ENCODE measurements at places on chromosomes 16 and 17.
A peak's percentile ranks its signal among the peaks of the same experiment; 100 is the strongest.

GRCh38 chr17:72501404-72502370 is 380.9 kb downstream of the SOX9 start:
- peak overlapping the region; percentile 78 for H3K27ac ChIP-seq
- peaks cover 14% of the 10 kb centered on the region for H3K4me1 ChIP-seq
- H3K4me3 ChIP-seq: no peak overlapping the region

DNA sequence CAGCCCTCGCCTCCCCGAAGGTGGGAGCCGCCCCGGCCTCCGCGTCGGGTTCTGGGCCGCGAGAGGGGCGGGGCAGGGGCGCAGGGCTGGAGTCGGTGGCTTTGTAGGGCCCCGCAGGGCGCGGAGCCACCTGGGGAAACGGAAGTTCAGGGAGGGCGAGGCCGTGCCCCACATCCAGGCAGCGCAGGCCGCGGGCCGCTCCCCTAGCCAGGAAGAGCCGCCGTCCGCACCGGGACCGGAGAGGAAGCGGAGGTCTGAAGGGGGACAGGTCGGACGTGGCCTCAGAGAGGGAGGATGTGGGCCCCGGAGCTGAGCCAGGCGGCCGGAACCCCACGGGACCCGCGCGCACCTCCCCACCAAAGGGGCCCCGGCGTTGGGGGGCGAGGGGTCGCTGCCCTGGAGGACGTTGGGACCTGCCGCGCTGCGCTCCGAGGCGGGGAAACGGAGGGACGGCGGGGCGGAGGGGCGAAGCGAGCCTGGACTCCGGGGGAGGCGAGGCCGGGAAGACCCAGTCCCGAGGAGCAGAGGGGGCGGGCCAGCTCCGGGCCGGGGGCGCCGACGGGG is 482 bp upstream of the SLC16A3 start:
- DNase-seq: peak; percentile 67
- H3K27me3 ChIP-seq: no peaks in the 10 kb centered on the region
- peak overlapping the region; percentile 61 for H3K4me3 ChIP-seq
- peak overlapping the region; percentile 86 for H3K27ac ChIP-seq

GRCh38 chr17:72502371-72503341 is 381.8 kb downstream of the SOX9 start:
- DNase-seq: no peak
- peak overlapping the region; percentile 78 for H3K27ac ChIP-seq
- no peaks in the 10 kb centered on the region for H3K27me3 ChIP-seq
- H3K4me1 ChIP-seq: peaks cover 14% of the 10 kb centered on the region

DNA sequence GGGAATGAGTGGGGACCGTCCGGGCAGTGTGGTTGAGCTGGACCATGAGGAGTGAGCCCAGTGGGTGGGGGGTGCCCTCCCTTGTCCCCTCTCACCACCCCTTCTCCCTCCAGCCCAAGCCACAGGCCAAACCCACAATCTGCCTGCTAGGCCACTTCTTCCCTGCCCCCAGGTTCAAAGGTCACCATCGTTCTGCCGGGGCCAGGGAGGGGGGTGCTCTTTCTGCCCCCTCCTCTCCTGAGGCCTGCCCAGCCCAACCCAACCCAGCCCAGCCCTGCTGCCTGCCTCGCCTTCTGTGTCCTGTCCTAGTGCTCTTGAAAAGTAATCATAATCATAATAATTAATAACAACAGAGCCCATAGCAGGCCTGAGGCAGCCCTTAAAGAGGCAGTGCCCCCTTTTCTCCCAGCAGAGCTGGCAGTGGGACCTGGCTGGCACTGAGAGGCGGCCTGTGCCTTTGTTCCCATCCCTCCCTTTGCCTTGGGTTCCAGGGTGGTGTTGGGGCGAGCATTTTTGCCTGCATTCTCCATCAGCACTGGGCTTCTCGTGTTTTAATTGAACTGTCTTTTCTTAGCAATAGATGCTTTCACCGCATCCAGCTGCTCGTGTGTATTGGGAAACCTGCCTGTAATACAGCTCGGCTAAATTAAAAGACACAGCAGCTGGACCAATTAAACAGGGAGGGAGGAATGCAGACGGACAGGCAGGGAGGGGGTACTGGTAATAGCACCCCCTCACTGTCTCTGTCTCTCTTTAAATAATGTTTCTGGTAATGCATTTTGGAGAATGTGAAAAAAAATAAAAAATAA is 46.8 kb downstream of the SREBF1 start:
- DNase-seq: no peak
- H3K27me3 ChIP-seq: no peaks in the 10 kb centered on the region
- H3K36me3 ChIP-seq: no peaks in the 10 kb centered on the region
- H3K4me1 ChIP-seq: peaks cover 28% of the 10 kb centered on the region
